ENCODE measurements at places on chromosomes 13 and 19.

DNA sequence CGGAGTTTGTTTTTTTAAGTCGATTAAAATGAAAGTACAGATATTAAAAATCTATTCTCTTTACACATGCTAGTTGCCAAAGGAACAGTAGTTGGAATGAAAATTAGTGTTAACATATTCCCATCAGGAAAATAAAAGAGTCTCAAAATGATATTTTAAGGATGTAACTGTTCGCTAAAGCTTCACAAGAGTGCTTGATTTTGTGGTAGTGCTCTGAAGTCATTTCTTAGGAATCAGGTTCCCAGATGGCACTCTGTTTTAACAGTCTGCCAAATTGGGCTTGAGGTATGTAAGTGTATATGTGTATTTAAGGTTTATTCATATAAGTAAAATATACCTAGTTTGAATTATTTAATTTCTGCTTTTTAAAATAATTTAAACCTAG, 128.8 kb downstream of the LMO7 start:
- DNase-seq, result no peak

GRCh38 chr19:13226983-13227382, 76.8 kb downstream of the IER2 start:
- no peak for DNase-seq

DNA sequence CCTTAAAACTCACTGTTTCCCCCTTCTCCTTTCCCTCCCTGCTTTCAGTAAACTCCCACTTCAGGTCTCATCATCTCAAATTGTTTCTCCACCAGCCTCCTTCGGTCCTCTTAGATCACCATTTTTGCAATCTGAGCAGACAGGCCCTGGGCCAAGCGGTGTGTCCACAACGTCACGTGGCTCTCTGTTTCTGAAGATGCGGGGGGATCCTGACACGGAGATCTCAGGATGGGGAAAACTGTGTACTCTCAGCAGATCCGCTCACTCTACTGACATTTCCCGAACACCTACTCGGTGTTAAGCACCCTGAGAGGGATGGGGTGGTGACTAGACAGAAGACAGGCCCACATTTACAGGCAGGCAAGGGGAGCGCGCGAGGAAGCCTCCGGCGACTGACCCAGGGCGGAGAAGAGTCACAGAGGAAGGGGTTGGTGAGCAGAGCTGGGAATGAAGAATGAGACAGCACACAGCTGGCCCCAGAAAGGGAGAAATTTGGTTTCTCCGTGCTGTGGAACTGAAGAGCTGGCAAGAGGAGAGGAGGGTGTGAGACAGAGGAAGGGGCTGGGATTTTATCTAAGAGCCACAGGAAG, 38.8 kb downstream of the SERP2 start:
- no peak for DNase-seq

DNA sequence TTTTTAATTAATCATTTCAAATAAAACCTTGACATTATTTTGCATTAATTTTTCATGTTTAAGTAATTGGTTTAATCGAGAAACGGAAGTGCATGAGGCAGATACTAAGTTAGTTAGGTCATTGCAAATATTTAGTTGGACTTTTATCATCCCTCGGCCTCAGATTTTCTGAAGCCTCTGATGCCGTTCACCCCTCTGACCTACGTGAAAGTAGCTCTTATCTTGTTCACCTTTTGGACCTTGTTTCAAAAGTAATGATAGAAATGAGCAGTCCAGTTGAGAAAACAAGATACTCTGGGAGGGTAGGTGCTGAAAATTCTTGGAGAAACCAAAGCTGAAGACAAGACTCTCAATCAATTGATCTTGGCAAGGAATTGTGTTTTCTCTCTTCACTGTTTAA, 23.0 kb downstream of the LAIR2 start:
- DNase-seq, result no peak

DNA sequence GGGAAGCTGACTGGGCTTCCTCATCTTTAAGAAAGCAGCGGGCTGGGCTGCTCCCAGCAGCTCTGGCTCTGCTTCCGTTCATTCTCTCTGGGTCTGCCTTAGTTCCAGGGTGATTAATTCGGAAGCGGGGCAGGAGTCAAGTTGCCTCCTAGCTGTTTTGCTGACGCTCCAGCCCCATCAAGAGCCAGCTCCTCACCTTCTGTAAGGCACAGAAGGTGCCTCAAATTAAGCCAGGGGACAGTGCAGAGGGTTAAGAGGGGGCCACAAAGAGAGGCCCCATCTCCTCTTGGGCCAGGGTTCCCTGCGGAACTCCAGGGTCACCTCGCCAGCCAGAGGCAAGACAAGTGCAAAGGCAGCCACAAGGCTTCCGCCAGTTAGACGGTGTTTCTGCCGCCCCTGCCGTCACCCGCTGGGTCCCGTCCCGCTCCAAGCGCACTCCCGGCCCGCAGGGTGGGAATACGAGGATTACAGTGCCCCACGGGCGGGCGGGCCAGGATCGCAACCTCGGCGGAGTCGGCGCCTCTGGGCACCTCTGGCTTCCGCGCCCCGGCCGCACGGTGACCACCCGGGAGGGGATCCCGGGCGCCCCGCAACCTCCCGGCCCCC, 508 bp downstream of the SLC15A1 start:
- no peak for DNase-seq

Data from activated CD8-positive, alpha-beta memory T cell treated with anti-CD3 and anti-CD28 coated beads, Interleukin-2, amount 50 U/mL, for 48 hours (primary cell).